ENCODE measurements at places on chromosomes 2 and 18. TPM values are rescaled to one million over a fixed set of nuclear protein-coding genes. Genes with fewer than 3 reads are reported as not detected.

DNA sequence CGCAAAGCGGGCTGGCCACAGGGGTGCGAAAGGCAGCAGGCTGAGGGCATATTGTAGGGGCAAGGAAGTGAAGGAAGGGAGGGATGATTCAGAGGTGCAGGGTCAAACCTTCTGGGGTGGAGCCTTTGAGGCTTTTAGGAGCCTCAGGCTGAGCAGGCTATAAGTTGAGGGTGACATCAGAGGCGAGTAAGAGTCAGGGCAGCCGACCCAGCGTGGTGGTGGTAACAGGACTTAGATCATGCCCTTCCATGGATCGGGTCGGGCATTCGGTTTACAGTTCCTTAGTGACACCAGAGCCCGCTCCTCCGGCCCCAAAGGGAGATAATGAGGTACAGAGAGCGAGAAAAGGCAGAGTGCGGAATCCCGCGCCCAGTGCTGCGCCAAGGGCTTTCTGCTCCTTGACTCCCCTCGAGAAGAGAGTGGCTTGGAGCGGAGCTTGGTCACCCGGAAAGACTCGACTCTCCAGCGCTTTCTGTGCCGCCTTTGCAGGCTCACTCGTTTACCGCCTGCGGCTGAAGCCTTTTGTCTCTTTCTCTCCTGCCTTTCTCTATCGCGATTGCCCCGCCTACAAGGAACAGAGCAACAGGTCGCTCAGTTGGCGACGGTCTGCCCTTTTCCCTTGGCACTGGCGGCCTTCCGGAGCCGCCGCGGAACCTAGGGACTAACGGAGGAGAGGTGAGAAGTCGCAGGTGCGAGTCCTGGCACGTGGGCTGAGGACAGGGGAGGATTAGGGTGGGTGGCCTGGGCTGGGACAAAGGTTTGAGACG, 720 bp downstream of the LBX2 start:
- DNase-seq, result no peak

DNA sequence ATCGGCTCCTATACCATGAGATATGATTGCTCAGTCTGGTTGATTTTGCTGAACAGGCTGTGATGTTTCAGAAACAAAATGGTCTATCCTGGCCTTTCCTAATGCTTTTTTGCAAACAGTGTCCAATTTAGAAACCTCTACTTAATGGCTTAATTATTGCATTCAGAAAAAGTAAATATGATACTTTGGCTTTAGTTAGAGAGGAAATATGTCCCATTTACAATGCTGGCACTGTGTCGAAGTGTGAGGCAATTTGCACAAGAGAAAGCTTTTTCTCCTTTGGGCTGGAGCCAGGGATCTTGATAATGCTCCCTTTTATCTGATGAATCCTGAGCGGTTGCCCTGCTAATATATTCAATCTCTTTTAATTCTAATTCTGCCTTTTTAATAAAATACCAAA, 418.9 kb downstream of the EPHA4 start:
- DNase-seq, result no peak

PLCL1 gene
- 2.0 TPM for total RNA-seq

DNA sequence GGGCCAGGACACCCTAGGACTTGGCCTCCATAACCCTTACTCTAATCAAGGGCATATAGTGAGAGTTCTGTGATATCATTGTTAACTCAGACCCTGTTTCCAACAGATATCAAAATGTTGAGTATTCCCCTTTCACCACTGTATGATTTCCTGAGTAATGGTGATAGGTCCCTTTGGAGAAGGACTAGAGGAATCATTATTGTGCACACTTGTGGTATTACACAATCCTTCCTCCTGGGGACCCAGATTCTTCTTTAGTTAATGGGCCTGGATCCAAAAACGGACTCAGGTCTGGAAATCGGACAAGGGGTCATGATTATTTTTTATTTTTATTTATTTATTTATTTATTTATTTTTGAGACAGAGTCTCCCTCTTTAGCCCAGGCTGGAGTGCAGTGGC, 23.5 kb downstream of the PRKRA start:
- no peak for DNase-seq

DNA sequence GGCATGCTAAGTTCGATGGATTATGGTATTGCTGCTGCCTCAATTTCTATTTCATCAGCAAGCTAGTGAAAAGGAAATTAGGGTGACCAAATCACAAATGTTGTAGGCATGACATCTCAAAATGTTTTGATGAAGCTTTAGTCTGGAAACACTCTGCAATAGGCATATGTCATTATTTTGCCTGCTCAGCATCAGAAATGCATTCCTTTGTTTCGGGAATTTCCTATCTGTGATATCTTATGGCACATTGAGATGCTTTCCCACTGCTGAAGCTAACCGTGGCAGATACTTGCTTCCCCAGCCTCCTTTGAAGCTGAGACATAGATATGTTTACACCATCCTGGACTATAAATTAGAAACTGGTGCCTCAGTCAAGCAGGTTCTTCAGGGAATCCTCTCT, 119.7 kb downstream of the CDC42EP3 start:
- DNase-seq, result no peak

- no peak for DNase-seq
These were observed 19.5 kb upstream of the ID2 start for GRCh38 chr2:8662239-8662879.

SLC40A1 gene
- total RNA-seq, result 156 TPM

- DNase-seq, result no peak
These were observed 51.3 kb upstream of the CERS6 start for GRCh38 chr2:168404764-168405163.
